ENCODE measurements at places on chromosomes 3 and 15.

GRCh38 chr3:110311541-110311940, 760.1 kb upstream of the NECTIN3 start:
- no peak for DNase-seq

- DNase-seq: no peak
Observed at GRCh38 chr3:115913069-115913686, 289.9 kb downstream of the GAP43 start.

DNA sequence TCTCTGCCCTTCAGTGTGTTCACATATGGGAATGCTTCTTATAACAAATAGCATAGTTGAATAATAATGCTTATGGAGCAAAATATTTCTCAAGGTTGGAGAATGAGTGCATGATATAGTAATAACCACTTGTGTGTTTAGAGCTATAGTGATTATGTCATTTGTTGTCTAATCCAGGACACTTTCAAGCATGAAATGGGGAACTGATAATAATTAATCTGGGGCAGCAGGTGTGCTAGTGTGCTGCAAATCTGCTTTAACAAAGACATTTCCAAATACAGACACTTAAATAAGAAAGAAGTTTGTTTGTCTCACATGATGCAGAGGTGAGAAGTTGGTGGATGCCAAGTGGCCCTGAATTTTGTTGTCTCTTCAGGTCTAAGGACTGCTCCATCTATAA, 579.3 kb upstream of the GRM7 start:
- no peak for DNase-seq

- DNase-seq: no peak
Observed at GRCh38 chr15:48642795-48643194, 2.7 kb downstream of the FBN1 start.

DNA sequence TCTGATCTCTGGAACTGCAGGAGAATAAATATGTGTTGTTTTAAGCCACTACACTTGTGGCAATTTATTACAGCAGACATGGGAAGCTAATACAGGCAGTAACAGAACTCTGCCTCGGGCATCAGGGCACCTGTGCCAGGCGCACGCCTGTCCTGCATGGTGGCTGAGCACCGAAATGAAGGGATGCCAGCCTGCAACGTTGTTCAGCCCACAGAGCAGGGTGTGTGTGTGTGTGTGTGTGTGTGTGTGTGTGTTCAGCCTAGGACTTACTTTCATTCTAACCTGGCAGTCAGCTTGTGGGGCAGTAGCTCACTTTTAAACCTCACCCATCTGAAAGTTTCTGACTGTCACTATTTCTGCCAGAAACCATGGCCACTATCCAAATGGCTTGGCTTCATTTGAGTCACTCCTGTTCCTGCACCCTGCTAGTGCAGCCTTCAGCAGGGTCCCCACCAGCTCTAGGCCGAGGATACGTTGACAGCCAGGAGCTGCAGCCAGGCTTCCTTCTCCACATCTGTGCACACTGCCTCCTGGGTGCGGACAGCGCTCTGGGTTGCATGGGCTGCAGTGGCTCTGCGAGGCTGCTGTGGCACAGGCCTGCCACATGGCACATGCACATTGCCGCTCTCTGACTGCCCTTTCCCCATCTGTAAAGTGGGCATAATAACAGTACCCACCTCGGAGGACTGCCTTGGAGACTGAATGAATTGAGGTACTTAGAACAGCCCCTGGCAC, 4.5 kb downstream of the UROC1 start:
- DNase-seq: no peak

GRCh38 chr3:78822726-78823125, 945.1 kb downstream of the ROBO1 start:
- no peak for DNase-seq

DNA sequence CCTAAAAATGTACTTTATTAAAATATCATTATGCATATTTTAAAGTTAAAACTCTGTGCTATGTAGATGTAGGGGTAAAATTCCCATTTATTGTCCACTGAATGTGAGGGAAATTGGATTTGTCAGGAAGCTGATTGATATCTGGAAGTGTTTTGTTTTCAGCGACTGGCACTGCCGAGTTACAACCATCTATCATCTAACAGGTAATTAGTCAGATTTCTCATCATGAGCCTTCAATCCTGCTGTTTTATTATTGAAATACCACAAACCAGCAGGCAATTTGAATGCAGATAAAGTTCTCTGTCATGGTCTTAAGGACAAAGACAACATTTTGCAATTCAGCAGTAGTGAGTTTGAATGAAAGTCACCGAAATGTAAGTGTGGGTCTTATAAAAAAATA, 40.5 kb downstream of the ZIC1 start:
- DNase-seq: no peak

- DNase-seq: no peak
Observed at GRCh38 chr15:89504166-89504565, 7.8 kb upstream of the RHCG start.

- DNase-seq: no peak
Observed at GRCh38 chr3:58192069-58192468, 18.7 kb downstream of the DNASE1L3 start.

GRCh38 chr3:194339840-194340239, 11.3 kb downstream of the CPN2 start:
- no peak for DNase-seq

DNA sequence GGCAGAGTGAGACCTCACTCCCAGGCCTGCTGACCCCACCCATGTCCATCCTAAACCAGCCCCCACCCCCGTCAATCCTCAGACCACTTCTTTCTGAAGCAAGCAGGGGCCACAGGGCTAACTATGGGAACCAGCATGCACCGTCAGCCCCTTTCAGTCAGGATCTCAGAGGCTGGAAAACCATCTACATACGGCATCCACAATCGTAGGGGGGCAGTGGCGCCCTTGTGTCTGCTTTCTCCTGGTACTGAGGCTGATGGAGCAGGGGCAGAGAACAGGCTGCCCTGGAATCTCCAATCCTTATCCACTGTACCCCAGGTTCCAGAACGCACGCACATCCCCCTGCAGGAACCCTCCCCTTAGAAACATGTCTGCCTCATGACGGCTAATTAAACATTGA, 56.6 kb downstream of the XXYLT1 start:
- DNase-seq: no peak

DNA sequence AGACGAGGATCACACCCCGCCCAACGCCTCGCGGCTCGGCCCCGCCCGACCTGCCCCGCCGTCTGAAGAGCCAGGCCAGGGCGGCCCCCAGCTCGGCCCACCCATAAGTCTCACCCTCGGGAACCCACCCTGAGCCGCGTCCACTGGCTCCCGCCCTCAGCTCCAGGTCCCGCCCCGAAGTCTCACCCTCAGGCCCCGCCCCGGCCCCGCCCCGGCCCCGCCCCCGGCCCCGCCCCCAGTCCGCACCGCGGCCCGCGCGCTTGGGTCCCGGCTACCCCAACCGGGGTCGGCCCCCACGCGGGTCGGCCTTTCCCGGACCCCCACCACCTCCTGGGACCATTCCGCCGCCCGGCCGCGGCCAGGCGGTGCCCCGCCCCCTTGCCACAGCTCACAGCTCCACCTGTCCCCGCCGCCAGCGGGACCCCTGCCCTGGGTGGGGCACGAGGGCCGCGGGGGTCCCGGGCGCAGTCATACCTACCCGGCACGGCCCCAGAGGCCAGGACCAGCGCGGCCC, 489 bp downstream of the CSPG5 start:
- peak; percentile 65 for DNase-seq

Measured in right hindlimb (tissue), 1 donor.